ENCODE measurements at places on chromosomes 6 and 20.

DNA sequence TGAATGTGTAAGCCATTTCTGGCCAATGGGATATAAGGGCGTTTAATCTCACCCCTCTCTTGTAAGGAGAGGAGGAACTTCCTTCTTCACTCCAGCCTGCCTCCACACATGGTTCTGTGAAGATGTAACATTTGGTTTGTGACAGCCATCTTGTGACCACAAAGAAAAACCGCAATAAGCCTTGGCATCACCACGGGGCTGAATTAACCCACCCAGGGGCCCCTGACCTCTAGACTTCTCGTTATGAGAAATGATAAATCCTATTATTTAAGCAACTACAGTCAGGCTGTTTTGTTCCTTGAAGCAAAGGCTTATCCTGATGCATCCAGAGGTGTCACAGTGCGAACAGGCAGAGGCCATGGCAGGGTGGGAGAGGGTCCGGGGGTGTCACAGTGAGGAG, 139.7 kb downstream of the CDC5L start:
- no peak for DNase-seq

DNA sequence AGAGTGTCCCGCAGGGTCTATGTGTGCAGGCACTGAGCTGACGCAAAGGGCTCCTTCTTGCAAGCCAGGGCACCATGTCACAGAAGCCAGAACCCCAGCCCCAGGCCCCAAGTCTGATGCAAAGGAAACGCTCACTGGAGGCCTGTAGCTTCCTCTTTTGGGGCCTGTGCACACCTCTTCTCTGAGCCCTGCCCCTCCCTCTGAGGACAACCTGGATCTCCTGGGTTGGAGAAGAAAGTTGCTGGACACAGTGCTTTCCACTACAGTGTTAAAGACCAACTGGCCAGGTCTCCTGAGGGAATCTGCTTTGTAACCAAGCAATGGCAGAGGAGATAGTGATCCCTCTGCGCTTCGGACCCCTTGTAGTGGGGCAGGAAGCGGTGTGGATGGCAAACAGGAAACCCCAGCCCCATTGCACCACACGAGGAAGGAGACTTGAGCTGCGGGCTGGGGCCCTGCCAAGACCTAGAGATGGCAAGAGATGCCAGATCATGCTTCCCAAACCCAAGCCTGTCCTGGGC, 90.0 kb downstream of the PRND start:
- no peak for DNase-seq

DNA sequence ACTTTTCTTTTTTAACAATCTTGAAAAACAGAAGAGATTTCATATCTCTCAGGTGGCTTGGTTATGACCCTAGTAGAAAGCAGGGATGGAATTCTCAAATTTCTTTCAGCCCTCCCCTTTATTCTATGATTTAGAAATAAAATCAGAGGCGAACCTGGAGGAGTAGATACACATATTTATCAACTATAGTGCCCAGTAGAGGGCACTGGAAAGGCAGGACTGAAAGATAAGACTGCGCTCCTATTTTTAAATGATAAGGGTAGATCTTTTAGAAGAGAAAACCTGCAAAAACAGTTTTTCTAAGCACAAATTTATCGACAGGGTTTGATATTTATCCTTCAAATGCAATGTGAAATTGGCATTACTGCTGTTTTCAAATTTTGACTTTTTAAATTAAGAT, 1296.6 kb downstream of the EPHA7 start:
- DNase-seq: no peak

GRCh38 chr6:4564801-4565271, 211.4 kb upstream of the CDYL start:
- DNase-seq: no peak

- DNase-seq: no peak
Measured at GRCh38 chr6:152091201-152091600, 283.7 kb downstream of the ESR1 start.

GRCh38 chr6:166691746-166692145, 64.7 kb upstream of the RPS6KA2 start:
- DNase-seq: no peak

DNA sequence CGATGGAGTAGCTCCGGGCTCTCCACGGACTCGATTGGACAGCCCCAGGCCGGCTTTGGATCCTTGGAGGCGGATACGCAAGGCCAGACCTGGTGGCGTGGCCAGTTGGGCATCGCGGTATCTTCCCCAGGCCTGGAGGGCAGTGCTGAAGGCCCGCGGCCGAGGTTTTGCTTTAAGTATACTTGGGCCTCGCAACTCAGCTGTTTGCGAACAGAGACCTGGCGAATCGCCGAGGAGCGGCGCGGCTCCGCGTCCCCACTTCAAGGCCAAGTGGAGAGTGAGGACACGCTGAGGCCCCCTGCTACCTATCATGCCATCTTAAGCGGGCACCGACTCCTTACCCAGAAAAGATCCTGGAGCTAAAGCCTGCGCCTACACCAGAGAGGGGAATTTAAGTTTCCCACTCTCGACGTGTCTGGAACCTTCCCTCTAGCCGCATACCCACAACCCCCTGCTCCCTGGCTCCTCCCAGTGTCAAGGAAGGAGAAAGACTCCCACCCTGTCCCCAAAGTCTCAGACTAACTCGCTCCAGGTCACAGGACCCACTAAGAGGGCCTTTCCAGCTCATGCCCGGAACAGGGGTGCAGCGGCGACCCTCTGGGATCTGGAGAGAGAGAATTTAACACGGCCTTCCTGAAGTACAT, 4.1 kb downstream of the LINC00237 start:
- no peak for DNase-seq

DNA sequence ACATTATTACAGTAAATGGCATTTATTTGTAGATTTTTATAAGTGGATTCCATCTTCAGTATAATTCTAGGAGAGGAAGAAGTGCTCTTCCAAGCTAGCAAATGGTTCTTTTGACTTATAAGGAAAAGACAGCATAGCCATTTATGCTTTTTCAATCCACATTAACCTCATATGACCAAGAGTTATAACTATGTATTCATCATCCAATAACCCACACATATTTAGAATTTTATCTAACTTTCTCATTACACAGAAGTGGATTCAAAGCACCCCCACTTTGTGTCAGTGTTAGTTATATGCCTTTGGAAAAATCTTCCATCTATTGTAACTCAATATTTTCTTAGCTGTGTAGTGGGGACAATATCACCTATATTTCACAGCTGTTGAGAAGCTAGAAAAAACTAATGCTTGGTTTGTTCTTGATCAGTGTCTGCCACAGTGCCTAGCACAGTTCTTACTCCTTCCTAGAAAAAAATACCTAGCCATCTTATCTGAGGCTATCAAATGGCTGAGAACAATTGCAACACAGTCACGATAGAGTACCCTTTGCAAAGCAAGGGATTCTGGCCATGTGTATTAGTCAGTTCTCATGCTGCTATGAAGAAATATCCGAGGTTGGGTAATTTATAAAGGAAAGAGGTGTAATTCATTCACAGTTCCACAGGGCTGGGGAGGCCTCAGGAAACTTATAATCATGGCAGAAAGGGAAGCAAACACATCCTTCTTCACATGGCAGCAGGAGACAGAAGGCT, 986.3 kb downstream of the TFAP2A start:
- DNase-seq: no peak

- DNase-seq: no peak
Measured at GRCh38 chr6:30931969-30932645, at the start of gene SFTA2. Gene SFTA2 (minus strand): TSS chr6:30932170. CDS start chr6:30932096, 74 bp downstream.

GRCh38 chr6:36241728-36242127, 28.1 kb upstream of the PNPLA1 start:
- no peak for DNase-seq

DNA sequence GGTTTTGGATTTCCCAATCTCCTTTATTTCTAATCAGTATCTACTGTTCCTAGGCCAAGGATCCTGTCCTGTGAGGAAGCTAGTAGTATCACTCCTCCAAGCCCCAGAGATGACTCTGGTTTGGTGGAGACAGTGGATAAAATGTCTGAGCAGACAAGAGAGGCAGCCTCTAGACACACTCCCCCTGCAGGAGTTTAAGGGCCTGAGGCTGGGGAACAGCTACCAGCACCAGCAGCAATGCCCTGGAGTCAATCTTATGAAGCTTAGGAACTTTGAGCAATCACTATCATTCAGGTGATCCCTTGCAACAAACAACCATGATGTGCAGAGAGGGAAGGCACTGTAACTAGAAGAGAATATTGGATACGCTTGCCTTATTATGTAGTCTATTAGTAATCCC, 384.7 kb upstream of the ID4 start:
- no peak for DNase-seq

- no peak for DNase-seq
Measured at GRCh38 chr6:36650848-36651478, 27.6 kb upstream of the CDKN1A start.

GRCh38 chr6:98539741-98540140, 294.6 kb upstream of the POU3F2 start:
- DNase-seq: peak; percentile 3

DNA sequence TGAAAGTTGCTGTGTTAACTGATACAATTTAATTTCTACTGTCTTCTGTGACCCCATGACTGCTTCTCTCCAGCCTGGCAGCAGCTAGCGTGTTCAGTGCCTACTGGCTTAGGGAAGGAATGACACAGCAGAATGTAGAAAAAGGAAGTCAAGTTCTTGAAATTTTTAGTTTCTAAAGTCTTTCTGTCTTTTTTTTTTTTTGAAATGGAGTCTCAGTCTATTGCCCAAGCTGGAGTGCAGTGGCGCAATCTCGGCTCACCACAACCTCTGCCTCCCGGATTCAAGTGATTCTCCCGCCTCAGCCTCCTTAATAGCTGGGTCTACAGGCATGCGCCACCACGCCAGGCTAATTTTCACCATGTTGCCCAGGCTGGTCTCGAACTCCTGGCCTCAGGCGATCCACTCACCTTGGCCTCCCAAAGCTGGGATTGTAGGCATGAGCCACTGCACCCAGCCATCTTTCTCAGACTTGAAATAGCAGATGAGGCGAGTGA, 39.3 kb downstream of the PCNA start:
- DNase-seq: no peak

DNA sequence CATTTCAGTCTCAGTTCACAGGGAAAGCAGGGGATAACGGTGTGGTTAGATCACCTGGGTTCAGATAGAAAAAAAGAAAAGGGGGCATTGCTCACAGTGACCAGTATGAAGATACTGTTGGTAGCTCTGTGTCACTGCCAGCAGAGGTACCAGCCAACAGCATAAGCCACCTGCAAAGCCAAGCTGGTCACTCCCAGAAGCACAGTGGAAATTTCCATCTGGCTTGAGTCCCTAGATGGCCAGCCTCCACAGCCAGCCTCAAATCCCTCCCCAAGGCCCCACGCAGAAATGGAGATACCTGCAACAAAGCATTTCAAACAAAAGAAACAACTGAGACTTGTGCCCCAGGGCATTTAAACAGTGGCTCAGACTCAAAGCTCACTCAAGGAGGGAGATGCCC, 11.6 kb downstream of the DEFB127 start:
- no peak for DNase-seq

DNA sequence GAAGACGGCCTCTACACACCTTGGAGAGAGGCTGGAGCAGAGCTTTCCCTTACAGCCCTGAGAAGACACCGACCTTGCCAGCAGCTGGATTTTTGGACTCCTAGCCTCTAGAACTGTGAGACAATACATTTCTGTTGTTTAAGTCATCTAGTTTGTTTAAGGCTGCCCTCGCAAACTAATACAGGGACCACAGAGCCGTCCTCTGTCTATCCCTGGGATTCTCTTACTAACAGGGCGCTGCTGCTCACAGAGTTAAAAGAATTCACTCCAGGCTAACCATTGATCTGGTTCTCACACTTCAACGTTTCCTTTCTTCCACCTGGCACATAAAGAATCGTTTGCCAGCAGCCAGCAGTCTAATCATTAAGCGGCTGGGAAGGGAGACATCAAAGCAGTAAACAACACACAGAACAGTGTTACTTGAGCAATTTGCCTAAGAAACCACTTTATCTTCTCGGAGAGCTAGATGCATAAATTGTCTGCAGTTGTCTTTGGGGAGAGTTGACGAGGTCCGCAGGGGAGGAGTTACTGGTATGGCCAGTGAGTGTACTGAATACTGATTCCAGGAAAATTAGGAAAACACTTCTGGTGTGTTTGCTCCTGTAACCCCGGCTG, 103.5 kb upstream of the AKAP12 start:
- DNase-seq: no peak

DNA sequence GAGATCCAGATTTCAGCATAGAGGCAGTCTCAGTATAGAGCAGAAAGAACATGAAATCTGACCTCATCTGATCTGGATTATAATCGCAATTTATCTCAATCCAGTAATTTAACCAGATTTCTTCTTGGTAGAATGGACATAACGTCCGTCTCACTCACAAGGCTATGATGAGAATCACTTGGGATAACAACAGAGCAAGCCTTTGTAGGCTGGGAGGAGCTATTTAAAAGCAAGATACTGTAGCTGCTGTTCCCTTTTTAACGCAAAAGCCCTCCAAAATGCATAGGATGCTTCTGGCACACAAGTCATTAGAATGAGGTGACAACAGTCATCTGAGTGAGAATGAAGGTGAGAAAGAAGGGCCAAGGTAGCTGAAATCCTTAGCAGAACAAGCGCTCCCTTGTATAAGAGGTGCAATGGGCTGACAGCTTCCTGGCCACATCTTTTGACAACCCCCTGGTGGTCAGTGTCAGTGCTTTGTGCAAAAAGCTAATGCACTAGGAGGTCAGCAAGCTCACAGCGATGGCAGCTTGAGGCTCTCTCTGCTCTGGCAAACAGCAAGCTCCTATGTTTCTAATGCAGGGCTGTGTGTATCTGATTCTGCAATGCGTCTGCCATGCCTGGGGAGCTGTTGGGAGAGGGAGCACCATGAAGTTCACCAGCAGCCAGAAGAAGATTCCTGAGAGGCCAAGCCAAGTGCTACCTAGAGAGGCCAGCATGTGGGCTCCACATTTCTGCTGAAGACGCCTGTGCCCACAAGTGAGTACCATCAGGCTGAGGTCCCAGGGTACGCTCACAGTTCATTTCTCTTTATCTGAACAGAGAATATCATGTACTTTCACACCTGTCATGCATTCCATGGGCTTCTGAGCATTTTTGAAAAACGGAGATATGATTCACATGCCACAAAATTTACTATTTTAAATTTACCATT, 16.2 kb downstream of the METTL24 start:
- no peak for DNase-seq

DNA sequence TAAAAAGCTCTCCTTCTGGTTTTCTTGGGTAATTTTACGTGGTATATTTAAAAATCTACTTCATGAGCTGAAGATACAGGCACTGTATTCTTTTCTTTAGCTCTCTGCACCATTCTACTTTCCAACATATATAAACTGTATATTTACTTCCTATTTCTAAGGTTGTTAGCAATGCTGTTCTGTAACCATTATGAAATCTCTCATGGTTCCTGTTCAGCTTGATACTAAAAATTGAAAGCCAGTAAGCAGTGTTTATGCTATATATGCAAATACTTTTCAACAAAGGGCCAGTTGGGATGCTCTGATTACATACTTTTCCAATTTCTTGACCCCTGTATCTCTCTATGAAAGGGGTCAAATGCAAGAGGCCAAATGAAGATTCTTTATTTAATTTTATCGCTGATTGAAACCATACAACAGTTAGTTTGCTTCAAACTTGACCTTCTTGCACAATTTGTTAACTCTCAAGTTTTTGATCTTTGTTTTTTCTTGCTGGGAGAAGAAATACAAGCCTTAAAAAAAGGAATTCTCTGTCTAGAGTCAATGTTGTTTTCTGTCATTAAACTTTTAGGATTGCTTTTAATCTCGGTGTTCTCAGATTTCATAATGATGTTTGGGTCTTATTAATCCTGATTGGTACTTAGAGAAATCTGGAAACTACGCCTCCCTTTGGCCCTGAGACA, 223.2 kb downstream of the PRL start:
- DNase-seq: no peak

Measured in NCI-H510A treated with DMSO at 0.1 percent for 48 hours (cell line).